ENCODE measurements at places on chromosomes 1 and 21. TPM values are rescaled to one million over a fixed set of nuclear protein-coding genes. Genes with fewer than 3 reads are reported as not detected.
A peak's percentile ranks its signal among the peaks of the same experiment; 100 is the strongest.

HCRTR1 gene
- total RNA-seq: not detected

DNA sequence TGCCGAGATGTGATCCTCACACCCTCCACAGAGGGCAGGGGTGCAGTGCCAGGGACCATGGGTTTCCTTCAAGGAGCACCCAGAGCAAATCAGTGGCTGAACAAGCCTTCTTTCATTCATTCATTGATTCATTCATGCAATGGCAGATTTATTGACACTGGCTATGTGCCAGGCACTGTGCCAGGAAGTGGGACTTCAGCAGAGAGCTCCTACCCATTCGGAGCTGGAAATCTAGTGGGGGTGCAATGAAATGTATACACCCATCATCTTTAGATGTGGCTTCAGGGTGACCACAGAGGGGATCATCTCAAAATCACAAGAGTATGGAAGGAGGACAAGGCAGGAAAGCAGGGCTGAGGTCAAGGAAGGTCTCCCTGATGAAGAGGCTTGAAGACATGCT, 18.9 kb downstream of the SLC6A9 start:
- H3K27ac ChIP-seq: no peak overlapping the region
- no peak overlapping the region for H3K4me3 ChIP-seq
- H3K36me3 ChIP-seq: no peaks in the 10 kb centered on the region

SLAMF9 gene
- total RNA-seq: not detected

DNA sequence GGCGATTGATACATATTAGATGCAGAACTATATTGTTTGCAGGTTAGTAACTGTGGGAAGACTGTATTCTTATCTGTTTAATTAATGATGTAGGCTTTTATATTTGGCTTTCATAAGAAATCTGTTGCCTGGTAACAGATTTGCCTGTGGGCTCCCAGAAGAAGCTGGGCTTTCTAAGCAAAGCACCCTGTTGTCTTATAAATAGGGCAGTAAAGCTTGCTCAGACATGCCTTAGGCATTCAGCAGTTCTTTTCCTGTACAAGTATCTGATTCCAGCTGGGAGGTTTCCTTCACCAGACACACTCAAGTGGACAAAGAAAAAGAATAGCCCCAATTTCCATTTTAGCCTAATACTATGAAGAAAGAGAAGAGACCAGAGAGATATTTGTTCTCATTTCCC, 524.0 kb downstream of the LRRIQ3 start:
- H3K4me3 ChIP-seq: no peak overlapping the region
- no peaks in the 10 kb centered on the region for H3K4me1 ChIP-seq
- H3K27ac ChIP-seq: no peak overlapping the region
- DNase-seq: no peak

DNA sequence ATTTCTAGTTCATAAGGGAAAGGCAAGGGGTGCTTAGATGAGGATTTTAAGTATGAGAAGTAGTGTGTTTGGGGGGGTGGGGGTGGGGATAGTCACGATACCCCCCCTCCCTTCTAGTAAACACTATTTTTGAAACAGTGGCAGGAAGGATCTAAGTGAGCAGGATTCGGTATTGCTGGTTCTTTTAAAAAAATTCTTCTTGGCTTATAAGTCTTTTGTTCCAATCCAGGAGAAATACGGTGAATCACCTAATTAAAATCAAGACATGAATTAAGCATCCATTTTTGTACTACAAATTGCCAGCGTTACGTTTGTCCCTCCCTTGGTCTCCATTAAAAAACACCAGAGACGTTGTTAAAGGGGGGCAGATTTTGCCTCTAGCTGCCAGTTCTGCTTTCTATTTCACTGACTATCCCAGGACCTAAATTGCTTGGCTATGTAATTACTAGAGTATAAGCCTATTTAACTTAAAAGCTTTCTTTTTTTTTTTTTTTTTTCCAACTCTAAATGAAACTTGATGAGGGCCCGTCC, 911 bp downstream of the LMO4 start:
- H3K4me1 ChIP-seq: peaks cover 46% of the 10 kb centered on the region
- no peaks in the 10 kb centered on the region for H3K27me3 ChIP-seq
- peak overlapping the region; percentile 73 for H3K4me3 ChIP-seq
- DNase-seq: no peak
